ENCODE measurements at places on chromosomes 2 and 18.

DNA sequence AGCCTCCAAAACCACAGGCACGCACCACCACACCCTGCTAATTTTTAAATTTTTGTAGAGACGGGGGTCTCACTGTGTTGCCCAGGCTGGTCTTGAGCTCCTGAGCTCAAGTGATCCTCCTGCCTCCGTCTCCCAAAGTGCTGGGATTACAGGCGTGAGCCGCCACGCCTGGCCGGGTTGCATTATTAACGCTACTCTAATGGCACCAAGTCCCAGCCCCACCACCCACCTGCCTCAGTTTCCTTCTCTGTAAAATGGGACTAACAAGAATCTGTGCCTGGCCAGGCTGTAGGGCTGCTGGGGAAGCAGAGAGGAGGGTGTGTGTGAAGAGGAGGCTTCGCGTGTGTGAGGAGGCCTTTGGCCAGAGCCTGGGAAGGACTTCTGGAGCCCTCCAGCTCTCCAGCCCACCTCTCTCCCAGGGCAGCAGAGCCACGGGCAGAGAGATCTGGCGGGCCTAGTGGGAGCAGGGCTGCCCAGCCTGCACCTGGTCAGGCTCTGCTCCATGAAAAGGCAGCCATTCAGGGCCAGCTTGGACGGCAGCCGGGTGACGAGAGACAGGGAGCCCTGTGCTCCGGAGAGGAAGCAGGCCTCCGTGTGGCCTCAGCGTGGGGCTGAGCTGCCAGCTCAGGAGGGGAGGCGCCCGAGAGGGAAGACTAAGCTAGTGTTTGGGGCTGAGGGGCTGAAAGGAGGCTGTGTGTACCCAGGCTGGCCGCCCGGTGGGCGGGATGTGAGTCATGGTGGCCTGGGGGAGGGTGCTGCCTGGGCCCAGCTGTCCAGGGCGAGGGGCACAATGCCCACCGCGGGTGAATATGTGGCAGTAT is 7.4 kb upstream of the B3GNT7 start:
- no peak for DNase-seq

GRCh38 chr2:20575935-20576597 is 74.8 kb downstream of the HS1BP3 start:
- no peak for DNase-seq

DNA sequence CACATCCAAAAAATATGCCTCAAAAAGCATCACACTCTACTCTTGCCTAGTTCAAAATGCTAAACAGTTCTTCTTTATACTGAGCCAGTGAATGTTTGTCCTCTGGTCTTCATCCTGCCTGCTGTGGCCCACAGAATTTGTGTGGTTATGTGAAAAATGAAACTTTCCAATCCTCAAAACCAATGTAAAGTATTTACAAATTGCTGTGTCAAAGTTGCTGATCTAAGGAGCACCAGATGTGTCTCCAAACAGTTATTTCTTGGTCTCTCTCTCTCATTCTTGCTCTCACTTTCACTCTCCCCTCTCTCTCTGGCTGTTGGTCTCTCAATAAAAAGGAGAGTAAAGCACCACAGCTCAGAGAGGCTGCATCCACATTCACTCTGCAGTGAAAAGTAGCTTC is 23.0 kb downstream of the EPHA4 start:
- no peak for DNase-seq

DNA sequence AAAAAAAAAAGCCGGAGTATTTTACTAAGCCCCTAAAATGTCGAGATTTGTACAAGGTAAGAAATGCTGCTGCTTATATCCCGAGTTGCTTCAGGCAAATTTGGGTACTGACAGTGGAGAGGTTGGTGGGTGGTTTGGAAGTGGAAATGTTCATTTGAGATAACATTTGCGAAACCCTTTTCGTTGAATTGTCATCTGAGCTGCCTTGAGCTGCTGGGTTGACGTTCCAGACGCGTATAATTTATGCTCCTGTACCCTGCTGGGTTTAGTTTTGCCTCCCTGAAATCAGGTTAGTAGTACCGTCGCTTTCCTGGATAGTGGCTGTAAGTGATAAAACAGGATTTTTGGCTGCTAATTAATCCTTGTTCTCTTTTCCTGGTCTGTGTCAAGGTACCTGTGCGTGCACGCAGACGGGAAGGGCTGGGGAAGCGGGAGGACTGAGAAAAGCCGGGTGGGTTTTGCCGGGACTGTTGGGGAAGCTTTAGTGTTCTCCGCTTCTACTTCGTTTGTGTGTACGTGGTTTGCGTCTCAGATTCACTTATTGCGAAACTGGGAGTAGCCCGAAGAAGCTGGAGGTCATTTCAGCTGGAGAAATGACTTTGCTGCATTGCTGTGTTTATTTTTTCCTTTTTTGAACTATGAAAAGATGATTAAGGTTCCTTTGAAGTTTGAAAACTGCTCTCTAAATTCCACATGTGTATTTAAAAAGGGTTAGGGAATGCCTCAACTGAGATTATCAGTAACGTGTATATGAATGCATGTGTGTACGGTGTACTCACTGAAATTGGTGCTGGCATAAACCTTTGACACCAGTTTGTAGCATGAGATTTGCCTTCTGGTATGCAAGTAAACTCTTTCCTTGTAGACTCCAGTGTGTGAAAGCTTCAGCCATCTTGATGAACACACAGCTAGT is 709 bp downstream of the UGP2 start:
- DNase-seq, result no peak

DNA sequence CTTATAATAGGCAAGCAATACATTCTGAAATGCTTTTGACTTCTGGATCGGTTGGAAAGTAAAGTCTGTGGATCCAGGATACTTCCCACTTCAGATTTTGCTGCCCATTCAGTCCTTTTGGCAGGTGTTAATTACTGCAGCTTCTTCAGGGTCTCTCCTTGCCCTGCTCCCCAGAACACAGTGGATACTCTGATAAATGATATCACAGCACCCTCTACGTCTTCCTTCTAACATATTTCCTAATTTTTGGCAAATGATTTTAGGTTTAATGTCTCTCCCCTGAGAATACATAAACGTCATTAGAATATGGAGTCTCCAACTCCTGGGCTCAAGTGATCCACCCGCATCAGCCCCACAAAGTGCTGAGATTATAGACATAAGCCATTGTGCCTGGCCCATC is 249.8 kb downstream of the NYAP2 start:
- no peak for DNase-seq

- no peak for DNase-seq
These were observed 27.1 kb upstream of the TXNDC2 start for GRCh38 chr18:9858642-9859041.
